ENCODE measurements at places on chromosomes 1 and 21.

- DNase-seq, result peak; percentile 83
These were observed 53.4 kb upstream of the GOLT1A start for GRCh38 chr1:204267191-204267601.

GRCh38 chr1:24860841-24861240, 69.2 kb downstream of the RUNX3 start:
- DNase-seq, result no peak

DNA sequence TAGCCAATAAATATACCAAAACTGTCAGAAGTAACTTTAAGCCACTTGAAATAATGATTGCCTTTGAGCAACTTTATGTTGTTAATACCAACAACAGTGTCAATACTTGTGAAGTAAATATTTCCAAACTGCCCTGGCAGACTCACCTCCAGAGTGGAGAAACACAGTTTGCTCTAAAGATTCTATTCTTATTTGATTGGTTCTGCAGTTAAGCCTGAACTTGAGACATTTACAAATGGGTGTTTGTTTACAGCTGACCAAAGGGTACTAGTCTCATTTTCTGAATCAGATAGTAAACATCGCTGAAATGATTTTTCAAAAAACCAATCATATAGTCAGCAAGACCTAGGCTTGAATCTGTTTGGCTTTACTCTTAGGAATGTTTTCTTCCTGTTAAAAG, 1.3 kb upstream of the MYOC start:
- DNase-seq, result no peak

DNA sequence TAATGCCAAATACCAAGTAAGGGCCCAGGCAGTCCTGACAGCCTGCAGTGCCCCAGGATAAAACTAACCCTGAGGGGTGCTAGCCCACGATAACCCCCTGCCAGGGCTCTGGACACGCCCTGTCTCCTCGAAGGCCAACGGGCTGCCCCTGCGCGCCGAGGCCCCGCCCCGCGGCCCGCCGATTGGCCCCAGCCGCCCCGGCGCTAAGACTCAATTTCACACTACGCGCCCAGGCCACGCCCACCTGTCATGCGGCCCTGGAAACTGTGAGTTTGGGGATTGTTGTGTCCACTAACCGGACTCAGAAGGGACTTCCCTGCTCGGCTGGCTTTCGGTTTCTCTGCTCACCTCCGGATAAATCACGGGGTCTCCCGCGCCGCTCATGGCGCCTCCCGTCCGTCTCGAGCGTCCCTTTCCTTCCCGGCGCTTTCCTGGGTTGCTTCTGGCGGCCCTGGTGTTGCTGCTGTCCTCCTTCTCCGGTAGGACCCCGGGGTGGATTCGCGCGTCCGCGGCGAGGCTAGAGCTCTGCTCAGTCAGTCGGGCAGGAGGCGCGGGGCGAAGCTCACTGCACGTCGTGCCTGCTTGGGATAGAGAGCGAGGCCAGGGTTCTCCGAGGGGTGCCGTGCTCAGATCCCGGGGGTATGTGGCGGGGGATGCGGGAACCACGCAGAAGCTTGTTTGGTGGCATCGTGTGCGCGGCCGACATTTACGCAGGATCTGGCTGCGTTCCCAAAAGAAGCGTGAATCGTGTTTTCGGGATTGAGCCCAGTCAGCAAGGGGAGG, at the start of gene CR1L:
TSS of gene CR1L (plus strand) at position 282 of the 783 bp plus-strand sequence. CDS start at position 383, 101 bp downstream.
- peak; percentile 45 for DNase-seq

DNA sequence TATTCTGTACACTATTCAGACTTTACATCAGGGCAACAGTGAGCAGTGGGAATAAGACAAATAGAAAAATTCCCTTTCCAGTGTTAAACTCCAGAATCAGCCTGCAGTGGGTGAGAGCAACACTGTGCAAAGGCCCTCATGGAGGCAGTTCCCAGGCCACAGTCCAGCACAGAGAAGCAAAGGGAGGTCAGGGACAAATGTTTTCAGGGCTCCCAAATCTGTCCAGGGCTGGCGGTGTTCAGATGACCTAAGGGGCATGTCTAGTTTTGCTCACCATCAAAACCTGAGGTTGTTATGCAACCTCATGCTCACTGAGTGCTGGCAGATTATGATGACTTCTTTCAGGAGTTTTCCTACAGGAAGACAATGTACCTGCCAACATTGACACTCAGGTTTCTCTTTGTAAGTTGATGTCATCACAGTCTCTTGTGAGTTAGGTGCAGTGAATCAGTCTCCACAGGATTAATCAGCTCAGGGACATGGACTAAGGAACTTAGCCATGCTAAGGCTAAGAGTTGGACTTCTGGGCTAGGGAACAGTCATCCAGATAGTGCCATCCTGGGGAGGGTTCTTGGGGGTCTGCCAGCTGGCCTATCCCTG, 3.6 kb upstream of the LCE5A start:
- no peak for DNase-seq

GRCh38 chr1:166153525-166154314, 13.1 kb downstream of the FAM78B start:
- no peak for DNase-seq

DNA sequence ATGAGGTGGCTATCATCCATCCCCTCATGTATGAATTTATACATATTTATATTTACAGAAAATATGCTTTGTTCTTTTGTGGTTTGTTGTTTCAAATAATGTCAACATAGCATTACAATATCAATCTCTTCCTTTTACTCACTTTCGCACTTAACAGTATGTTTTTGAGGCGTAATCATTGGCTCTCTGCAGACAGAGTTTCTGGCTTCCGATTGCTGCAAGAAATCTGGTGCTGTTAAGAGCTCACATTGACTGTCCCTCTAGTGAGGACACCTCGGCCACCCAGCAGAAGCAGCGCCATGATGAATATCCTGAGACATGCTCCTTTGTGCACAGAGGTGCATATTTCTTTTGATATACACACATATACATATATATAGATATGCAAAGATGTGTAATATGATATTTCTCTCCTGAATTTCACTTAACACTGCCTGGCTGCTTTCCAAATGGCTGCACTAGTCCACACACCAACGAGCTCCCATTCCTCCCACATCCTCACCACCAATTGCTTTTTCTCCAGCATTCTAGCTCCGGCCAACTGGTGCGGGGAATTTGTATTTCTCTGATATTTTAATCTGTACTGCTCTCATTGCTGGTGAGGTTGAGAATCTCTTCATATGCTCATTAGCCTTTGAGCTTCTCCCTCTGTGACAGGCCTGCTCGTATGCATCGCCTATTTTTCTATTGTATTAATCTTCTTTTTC, 248.4 kb downstream of the SIPA1L2 start:
- DNase-seq, result no peak

DNA sequence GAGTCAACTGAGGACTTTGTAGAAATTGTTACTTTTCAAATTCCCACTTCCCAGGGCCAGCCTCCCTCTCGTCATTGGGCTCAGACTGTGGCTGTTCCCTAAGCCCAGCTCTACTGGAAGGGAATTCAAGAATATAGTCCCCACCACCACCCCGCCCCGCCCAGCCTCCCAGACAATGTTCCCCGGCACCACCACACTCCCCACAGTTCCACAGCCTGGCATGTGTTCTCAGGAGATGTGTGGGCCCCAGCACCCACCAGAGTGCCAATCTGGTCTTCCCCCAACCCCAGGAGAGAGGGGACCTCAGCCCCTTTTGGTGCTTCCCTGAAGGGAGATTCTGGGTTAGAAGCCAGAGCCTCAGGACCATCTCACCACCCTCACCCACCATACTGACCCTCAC, 120.1 kb downstream of the SYT2 start:
- no peak for DNase-seq

GRCh38 chr1:99950486-99950885, 19.3 kb upstream of the SLC35A3 start:
- no peak for DNase-seq

- peak; percentile 51 for DNase-seq
These were observed 272.7 kb downstream of the FOXD2 start for GRCh38 chr1:47710329-47711071.

DNA sequence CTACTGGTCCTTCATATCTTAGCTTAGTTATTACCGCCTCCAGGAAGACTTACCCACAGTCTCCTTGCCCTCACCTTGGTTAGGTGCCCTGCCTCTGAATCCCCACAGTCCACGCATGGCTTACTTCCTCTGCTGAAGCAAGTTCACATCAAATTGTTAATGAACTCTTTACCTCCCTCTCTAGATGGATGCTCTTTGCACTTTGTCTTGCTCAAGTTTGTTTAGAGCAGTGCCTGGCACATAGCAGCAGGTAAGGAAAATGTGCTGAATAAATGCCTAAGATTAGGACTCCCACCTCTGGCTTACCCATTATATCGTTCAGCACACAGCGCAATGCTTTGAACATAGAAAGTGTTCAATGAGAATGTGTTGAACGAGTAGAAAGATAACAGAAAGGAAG, 90.5 kb downstream of the BEND5 start:
- no peak for DNase-seq

GRCh38 chr1:15148475-15148874, 5.1 kb upstream of the TMEM51 start:
- no peak for DNase-seq

DNA sequence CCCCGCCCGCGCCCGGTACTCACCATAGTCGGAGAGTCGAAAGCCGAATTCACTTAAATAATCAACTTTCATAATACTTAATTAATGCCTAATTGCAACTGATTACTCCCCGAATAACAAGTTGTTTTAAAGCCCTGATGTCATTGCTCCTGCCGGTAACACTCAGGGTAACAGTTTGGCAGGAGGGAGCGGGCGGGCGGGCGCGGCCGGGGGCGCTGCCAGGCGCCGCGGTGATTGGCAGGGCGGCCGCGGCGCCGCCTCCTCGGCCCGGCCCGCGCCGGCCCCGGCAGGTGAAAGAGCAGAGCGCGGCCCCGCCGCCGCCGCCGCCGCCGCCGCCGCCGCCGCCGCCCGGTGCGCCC, 102.2 kb downstream of the CASZ1 start:
- no peak for DNase-seq

DNA sequence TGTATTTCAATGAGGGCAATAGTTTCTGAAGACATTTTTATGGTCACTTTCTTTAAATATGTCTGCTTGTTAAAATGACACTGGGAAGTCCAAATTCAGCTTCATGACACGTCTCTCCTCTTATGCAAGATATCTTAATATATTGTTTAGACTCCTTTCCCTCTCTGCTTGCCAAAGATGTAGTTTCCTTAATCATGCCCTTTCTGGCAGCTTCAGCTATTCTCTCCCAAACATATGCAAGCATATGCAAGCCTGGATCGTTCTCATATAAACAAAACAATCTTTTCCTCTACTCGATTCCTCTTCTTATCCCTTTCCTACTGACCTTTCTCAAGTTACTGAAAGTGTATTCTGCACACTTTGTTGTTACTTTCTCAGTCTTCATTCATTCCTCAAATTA, 372.2 kb downstream of the PTBP2 start:
- DNase-seq, result no peak

- no peak for DNase-seq
These were observed 71.5 kb upstream of the DISP3 start for GRCh38 chr1:11407301-11407994.

- DNase-seq, result no peak
These were observed 27.5 kb upstream of the RASAL2 start for GRCh38 chr1:178066296-178066907.

Data from posterior cingulate gyrus (tissue), 11 donors.